NCI-H345 (cell line): ENCODE measurements at places on chromosomes 5 and 9.

DNA sequence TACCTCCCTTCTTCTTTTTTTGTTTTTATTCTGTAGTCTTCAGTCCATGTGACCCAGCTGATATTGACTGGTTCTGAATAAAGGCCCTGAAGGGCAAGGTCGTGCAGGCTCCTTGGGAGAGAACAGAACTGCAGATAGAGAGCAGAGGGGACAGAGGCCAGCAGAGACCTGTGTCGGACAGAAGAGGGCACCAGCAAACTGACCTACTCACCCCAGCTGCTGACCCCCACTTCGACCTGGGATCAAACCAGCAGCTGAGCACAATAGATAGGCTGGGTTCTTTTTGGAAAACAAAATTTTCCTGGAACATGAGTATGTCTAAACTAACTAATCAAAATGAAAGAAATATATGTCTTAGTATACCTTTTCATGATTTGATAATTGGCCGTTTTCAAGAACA, 695.1 kb downstream of the NR2F1-AS1 start:
- no peak for DNase-seq

DNA sequence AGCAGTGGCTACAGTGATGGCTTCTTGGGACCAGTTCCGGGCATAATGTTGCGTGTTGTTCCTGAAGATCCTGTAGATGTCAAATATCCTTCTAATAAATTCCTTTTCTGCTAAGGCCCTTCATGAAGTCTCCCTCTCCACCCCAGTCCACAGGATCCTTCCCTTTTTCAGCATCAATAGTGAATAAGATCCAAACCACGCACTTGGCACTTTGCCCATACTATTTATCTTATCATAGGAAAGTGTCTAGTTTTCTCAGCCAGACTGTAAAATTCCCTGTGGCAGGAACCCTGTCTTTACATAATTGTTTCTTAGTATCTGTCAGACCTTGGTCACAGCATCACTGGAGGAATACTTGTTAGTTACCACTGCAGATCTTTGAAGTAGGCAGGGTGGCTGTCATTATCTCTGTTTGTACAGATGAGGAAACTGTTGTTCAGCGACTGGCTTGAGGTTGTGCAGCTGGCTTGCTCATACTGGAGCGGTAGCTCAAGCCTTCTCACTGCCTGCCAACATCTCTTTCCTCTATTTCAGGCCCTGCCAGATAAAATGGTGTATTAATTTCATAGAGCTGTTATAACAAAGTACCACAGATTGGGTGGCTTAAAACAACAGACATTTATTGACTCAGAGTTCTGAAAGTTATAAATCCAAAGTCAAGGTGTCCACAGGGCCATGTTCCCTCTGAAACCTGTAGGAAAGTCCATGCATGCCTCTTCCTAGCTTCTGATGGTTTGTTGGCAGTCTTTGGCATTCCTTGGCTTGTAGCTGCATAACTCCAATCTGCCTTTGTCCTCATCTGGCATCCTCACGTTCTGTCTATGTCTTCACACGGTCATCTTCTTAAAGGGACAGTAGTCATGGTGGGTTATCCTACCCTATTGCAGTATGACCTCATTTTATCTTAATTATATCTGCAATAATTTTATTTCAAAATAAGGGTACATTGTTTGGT, 33.5 kb upstream of the APC start:
- DNase-seq = no peak

- DNase-seq = no peak
Measured at GRCh38 chr5:36530215-36530614, 76.2 kb upstream of the SLC1A3 start.

GRCh38 chr5:159917994-159918393, 1.7 kb downstream of the ADRA1B start:
- DNase-seq = no peak

- no peak for DNase-seq
Measured at GRCh38 chr5:77163453-77163852, 47.0 kb upstream of the PDE8B start.

DNA sequence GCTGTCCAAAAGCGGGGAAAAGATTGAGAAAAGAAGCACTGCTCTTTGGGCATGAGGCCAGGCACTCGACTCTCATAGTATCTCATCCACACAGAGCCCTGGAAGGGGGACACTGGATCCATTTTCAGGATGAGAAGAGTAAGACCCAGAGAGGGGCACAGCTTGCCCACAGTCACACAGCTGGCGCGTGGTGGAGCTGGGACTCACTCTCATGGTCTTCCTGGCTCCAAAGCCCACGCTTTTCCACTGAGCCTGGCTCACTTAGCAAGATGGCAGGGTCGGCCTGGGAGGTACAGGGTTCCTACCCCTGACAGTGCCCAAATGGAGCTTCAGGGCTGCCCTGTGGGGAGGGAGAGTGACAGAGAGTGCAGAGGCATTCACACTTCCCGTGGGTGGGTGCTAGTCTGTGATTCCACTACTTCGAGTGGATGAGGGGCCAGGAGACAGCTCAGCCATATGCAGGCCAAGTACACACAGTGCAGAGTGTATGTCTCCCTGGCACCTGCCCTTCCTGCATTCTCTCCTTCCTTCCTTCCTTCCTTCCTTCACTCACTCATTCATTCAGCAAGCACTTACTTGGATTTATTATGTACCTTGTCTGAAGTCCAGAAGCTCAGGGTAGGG, 18.3 kb upstream of the IGFBPL1 start:
- DNase-seq = no peak

DNA sequence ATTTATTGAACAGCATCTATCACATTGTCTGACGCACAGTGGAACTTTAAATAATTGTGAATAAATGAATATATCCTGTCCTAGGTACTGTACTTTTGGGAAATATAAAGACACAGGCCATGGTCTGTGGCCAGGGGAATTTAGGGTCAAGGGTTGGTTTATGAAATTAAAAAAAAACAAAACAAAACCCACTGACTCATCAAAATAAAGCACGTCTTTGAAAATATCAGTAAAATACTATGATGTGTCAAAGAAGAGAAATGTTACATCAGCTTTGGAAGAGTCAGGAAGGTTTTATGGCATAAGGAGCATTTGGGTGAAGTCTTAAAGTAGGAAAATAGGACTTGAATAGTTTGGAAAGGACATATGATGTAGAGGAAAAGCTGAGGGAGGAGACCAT, 70.5 kb downstream of the ZNF462 start:
- DNase-seq = no peak

GRCh38 chr5:91224456-91224855, 158.7 kb downstream of the ARRDC3 start:
- no peak for DNase-seq

DNA sequence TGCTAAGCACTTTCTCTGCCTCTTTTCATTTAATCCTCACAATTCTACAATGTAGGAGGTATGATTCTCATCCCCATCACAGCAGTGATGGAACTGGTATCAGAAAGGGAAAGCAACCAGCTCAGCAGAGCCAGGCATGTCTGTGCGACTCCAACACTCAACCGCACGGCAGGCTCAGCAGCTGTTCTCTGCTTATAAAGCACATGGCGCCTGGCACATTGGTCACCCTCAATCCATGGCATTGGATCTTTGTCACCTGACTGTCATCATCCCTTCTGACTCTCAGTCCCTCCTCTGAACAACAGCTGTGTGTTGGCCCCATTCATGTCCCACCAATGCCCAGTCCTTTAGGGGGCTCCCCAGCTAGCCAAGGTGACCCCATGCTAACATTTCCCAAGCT, 45.1 kb upstream of the HAND1 start:
- no peak for DNase-seq

DNA sequence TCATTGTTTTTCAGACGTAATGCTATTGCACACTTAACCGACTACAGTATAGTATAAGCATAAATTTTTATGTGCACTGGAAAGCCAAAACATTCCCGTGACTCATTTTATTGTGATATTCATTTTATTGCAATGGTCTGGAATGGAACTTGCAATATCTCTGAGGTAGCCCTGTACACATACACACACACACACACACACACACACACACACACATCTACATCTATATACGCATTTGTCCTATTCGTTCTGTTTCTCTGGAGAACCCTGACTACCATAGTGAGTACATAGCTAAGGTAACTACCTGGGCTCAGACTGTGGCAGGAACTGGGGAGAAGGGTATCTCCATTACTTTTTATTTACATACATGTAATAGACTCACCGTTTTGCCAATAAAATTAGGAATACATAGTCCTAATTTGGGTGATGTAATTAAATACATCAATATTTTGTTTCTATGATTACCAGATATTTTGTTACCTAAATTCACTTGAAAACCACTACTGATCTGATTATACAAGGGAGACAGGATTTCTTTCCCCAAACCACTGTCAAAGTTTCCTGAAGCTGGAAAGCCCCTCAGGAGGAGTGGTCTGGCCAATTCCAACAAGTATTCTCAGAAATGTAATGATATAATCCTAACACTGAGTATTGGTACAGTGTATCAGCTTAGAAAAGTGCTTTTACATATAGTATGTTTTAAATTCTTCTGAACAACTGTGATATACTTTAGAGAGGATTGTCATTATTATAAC, 74.0 kb upstream of the PLPP1 start:
- no peak for DNase-seq

GRCh38 chr5:50749181-50749580, 82.7 kb downstream of the PARP8 start:
- DNase-seq = no peak

DNA sequence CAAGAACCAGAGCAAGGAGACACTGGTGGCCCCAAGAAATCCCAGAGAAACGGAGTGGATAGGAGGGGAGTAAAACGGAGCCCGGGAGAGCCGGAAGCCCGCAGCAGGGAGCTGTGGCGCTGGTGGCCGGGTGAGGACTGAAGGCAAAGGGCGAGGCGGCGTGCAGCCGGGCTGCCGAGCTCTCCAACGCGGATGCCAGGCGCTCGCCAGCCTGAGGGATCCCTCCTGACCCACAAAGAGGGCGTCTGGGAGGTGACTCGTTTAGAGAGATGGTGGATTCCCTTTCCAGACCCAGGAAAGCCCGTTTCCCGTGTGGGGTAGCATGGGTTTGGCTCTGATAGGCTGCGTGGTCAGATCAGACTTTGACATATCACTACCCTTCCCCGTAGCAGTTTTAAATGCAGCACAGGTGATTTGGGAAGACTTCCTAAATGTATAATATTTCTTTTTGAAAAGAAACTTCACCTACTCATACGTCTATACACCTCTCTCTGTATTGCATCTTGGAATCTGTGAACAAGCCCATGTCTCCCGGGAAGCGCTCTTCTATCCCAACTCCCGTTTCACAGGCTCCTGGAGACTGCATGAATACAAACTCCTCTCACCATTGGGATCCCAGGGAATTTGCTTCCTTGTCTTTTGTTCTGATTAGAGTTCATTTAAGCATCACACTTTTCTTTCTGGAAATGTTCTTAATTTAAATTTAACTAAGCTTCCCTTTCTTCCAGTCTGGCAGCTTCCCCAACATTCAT, 158.1 kb downstream of the C9orf152 start:
- DNase-seq = peak; percentile 23

- no peak for DNase-seq
Measured at GRCh38 chr5:156984064-156984463, 21.0 kb upstream of the TIMD4 start.

DNA sequence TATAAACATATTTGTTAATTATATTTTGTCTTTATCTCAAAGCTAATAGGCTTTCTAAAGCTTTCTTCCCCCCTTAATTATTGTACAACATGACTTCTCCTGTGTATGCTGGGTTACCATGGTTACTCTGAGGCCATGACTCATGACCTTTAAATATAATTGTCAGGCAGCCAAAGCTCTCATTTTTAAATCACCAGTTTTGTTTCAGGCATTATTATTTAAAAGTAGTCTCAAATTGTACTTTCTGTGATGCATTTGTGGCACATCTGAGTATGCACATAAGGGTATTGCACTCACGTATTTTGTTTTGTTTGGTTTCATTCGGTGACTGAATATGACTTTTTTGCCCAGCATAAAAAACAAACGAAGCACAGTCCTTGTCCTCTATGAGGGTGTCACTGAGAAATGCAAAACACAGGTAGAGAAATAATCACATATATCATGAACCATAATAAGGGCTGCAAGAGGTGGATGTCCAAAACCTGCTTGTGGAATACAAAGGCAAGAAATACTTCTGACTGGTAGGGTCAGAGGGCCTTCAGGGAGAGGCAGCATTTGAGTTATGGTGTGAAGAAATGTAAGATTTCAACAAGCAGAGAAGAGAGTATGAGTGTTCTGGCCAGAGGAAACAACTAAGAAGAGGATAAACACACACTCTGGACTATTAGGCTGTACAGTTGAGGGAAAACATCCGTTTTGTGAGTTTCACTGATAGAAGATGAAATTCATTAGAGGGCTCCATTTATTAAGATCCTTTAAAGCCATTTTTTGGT, 2.1 kb downstream of the CCDC192 start:
- DNase-seq = no peak

DNA sequence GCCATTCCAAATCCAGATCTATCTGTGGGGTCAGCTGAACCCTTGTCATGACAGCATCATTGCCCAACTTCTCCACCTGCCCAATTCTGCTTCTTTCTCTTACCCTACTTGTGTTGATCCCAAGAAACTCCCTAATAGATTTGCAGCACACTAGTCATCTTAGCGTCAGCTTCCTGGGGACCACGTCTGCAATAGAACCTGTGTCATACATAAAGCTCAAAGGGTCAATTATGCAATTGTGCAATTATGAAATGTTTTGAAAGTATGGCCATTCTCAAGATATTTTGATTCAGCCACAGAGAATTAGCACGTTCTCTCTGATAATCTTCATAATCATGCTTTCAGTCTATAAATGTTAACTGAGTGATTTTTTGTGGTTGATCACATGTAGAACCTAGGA, 87.4 kb upstream of the PAPPA start:
- no peak for DNase-seq

DNA sequence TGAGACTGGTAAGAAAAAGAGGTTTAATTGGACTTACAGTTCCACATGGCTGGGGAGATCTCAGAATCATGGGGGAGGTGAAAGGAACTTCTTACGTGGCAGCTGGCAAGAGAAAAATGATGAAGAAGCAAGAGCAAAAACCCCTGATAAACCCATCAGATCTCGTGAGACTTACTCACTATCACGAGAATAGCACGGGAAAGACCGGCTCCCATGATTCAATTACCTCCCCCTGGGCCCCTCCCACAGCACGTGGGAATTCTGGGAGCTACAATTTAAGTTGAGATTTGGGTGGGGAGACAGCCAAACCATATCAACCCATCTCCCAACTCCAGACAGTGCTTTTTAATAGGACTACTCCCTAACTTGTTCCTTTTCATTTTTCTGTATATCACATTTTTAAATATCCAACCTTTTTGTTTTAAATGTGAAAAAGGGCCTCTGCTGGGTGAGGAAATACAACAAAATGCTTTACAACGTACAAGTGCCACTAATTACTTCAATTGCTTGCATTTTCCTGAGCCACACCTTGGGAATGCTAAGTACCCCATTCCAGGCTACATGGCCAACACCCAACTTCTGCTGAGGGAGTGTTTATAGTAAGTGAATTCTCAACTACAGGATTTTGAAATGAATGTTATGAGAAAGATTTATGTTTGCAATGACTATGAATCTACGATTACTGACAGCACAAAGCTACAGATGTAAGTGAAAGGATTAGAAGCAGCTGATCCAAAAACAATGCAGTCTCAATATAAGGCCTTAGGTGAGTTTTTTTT, 294.1 kb upstream of the CD180 start:
- no peak for DNase-seq

DNA sequence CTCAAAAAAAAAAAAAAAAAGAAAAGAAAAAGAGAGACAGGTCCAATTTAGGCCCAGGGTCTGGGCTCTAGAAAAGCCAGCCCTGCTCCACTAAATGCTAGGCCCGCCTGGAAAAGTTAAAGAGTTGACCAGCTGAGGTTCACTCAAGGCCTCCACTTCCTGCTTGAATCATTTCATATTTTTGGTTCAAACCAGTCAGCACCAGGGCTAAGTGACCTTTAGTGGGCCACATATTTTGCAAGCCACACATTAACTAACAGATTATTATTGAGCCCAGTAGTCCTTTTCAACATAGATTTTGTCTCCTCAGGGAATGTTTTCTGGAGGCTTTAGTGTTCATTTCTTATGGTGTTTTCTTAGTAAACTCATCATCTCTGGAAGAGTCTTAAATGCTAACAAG, 156.6 kb downstream of the TLR4 start:
- DNase-seq = no peak
